ENCODE measurements at places on chromosomes 4 and X.

- DNase-seq, result no peak
Observed at GRCh38 chrX:103678199-103678993, 8.1 kb downstream of the MORF4L2 start.

DNA sequence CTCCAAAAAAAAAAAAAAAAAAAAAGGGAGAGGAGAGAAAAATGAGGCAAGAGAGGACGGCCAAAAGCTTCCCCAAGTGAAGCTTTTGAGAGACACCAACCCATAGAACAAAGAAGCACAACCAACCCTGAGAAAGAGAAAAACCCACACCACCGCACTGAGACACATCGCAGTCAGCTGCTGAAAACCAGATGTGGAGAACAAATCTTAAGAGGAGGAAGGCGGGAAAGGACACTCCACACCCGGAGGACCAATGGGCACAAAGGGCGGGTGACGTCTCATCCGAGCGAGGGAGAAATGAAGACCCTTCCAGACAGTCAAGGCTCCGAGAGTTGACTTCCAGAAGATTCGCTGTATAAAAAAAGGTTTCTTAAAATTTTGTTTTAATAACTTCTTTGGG lies 112.1 kb downstream of the AFAP1 start:
- no peak for DNase-seq

GRCh38 chr4:86223472-86223871 lies 136.4 kb downstream of the MAPK10 start:
- DNase-seq, result no peak

GRCh38 chrX:111830571-111830970 lies 45.4 kb upstream of the TRPC5OS start:
- no peak for DNase-seq
